ENCODE measurements at places on chromosomes 12 and 14.
A peak's percentile ranks its signal among the peaks of the same experiment; 100 is the strongest.

DNA sequence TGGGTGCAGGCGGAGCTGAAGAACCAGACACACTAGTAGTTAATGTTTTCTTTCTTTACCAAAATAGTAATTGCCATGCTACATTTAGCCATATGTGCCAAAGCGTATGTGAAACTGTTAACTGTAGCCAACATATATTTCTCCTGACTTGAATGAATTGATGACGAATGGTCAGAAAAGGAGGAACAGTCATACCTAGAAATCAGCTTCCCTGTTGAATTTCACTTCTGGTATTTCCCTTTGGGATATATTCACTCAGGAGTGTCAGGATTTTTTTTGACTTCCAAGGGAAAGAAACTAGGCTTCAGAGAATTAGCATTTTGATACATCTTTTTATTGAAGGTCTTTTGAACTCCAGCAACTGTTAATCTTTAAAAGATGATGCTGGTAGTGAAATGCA lies 87.0 kb downstream of the ERC1 start:
- DNase-seq, result no peak

DNA sequence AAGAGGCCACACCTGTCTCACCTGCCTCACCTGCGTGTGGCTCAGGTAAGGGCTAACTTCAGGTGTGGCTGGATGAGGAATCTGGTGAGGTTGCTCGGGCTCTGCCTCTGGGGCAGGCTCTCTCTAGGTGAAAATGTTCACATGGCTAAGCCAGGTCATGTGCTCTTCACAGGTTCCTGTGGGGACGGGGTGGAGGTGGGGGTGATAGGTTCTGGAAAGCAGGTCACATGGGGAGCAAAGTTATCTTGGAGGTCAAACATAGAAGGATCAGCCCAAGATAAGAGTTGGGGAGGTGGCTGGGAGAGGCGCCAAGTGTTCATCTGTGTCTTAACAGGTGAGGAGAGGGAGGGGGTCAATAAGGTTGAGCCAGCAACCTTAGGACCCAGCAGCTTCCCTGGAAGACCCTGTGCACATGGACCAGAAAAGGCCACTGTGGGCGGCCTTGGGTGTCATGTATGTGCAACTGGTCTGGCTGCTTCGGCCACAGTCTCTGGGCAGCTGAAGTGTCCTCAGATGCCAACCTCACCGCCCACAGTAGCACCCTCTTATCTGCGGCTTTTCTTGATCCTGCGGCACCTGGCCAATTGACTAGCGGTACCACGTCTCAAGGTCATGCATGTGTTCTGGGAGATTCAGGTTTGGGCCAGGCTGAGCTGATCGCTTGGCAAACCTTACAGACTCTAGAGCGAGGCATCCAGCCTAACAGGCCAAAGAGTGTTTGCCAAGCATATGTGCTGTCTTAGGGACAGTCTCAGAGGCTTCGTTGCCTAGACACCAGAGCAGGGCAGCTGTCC lies 60.5 kb downstream of the CACNA1C start:
- DNase-seq, result no peak

DNA sequence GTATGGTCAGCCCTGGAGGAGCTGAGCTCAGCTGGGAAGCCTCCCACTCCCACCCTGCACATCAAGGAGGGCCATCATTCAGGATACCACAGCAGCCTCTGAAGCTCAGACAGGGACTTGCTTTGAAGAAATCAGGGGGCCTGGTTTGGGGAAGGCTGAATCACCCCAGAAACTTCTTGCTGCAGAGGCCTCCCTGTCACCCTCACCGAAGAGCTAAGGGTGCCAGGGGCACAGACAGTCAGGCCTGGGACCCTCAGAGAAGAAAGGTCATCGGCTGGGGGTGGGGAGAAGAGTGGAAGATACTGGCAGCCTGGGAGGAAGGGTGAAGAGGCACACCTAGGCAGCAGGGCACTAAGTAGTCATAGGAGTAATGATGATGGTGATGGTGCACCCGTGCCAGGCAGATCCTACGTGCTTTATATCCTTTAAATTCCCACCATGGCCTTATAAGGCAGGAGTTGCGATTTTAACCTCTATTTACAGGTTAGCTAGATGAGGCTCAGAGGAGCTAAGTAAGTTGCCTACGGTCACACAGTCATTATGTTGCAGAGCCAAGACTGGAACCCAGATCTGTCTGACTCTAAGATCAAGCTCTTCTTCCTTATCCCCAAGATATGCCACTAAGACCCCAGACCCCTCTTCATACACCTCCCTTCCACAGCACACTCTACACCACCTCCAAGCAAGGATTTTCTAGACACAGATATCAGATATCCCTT lies 28.5 kb upstream of the PNMA1 start:
- no peak for DNase-seq

- DNase-seq, result no peak
These were observed 43.8 kb downstream of the EVL start for GRCh38 chr14:100108840-100109593.

DNA sequence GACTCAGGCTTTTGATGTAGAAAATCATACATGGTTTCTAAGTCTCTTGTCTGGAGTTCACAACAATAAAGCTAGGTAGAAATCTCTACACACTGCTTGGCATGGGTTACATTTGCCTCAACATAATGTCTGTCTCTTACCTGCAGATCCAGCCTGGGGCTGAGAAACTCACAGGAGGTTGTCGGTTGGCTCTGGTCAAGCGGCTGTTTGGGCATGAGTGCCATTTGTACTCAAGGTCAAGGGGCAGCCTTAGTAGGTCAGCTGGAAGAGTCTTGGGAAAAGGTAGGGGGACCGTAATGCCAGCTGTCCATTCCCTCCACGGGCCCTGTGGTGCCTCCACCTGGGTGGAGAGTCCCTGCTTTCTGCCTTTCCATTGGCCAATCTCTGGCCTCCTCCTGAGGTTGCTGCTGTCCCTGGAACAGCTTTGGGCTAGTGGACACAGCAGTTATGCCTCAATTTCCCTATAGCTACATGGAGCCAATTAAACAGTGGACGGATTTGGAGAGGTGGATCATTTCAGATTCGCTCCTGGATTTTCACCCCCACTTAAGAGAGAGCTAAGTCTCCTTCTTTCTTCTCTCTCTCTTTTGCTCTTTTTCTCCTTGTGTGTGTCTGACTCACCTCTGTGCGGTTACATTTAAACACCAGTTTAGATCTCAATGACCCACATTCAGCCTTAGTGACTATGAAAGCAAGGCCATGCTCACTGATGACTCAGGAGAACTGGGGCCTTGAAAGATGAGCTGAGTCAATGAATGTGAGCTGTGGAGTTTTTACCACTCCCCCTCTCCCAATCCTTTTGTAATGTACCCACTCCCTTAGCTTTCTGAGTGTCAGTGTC lies 132.8 kb upstream of the HIF1A start:
- no peak for DNase-seq

- no peak for DNase-seq
These were observed 53.2 kb downstream of the GOLGA5 start for GRCh38 chr14:92847278-92847677.

DNA sequence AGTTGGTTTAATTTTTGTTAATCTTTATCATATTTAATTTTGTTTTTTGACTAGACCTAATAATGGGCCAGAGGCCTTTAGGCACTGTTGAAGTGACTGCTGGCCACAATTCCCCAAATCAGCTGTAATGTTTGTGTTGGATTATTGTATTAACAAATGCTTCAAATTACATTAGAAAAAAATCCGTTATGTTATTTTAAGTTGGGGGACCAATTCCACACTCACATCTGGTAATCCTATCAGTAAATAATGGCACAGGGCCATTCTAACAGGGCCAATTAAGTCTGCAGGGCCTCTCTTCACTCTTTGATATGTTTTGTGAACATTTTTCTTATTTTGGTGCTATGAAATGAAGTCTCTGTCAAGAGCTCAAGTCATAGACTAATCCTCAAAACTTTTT lies 39.6 kb downstream of the CHST11 start:
- no peak for DNase-seq

- DNase-seq, result peak; percentile 99
These were observed at the start of gene C14orf119 for GRCh38 chr14:23095196-23096108. Gene C14orf119, plus strand, starts transcription at chr14:23095505. Its CDS starts 2,154 bp downstream, at chr14:23097659.

- no peak for DNase-seq
These were observed 25.0 kb downstream of the CREBL2 start for GRCh38 chr12:12636641-12637040.

- DNase-seq, result no peak
These were observed 113.7 kb upstream of the RTL1 start for GRCh38 chr14:101017209-101017608.

GRCh38 chr14:23432946-23433345 lies 2.5 kb downstream of the MYH7 start:
- DNase-seq, result no peak

DNA sequence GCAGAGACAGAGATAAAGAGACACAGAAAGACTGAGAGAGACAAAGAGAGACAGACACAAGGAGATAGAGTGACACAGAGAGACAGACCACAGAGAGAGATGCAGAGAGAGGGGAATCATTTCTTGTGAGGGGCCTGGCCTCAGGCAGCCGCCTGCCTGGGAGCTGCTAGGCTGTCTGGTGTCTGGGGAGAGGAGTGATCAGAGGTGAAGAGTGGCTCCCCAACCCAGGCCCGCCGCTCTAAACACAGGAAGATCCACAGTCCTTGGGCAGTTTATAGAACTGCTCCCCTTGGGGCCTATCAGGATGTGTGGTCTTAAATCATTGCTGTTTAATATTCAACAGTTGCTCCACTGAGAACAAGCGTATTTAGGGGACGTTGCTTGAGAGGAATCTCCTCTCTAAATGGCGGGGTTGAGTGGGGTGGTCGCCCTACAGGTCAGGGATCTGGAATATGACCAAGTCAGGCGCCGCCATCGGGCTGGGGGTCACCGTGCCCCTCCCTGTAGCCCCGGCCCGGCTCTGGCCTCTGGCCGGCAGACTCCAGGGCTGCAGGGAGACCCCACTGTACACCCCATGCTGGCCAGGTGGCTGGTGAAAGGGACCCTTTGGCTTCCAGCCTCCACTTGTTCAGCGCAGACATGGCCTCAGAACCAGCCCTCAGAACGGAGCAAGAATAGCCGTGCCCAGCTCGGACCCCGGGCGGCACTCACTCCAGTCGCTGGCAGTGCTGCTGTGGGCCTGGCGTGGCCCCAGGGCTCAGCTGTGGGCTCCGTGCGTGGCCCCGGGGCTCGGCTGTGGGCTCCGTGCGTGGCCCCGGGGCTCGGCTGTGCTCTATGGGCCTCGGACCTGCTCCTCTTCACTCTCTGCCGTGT lies 89.4 kb downstream of the GALNT9 start:
- DNase-seq, result no peak

Measured in BE2C (cell line).